ENCODE measurements at places on chromosomes 1 and 21.
A peak's percentile ranks its signal among the peaks of the same experiment; 100 is the strongest.

GRCh38 chr1:2431518-2431917, 19.2 kb upstream of the PEX10 start:
- no peak for DNase-seq

DNA sequence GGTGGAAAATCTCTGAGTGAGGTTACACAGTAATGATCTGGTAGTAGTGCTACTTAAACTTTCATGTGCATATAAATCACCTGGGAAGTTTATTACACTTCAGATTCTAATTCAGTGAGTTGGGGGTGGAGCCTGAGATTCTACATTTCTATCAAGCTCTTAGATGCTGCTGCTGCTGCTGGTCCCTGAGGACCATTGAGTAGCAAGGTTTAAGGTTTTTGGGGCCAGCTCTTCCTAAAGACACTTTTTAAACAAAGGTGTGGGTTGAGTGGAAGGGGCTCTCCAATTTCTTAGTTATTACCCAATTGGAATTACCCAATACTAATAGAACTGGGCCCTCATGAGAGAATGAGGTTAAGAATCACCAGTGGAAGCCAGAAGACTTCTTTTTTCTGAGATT, 29.5 kb downstream of the KCNA3 start:
- no peak for DNase-seq

DNA sequence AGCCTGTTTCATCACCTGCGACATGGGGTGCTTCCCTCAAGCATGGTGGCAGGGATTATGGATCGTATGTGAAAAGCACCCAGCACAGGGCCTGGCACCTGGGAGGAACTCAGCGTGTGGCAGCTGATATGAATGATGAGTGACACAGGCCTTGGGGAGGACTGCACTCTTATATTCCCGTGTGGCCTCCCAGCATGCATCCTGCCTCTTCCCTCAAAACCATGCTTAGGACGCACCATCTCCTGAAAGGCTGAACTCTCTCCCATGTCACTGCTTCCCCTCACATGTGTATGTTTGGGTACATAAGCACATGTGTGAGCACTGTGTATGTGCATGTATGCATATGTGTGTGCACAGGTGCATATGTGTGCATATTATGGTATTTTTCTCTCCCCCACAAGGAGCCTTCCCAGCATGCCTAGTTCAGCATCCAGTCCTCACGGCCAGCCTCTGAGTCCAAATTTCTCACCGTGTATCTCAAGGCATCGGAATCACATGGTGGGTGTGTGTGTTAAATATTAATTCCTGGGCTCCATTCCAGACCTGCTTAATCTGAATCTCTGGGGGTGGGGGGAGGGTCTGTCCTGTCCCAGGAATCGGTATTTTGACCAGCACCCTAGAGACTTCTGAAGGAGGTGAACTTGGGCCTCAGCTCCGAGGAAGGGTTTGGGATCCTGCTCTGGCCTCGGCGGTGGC, 12.8 kb downstream of the MYOM3 start:
- no peak for DNase-seq

DNA sequence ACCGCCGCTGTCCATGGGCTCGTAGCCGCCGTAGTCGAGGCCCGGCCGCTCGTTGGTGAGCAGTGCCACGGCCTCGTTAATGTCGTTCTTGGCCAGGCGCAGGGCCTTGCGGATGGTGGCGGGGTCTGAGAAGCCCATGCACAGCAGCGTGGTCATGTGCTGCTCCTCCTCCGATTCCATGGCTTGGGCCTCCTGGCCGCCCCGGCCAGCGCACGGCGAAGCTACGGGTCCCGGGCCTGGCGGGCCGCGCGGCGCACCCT, 300 bp downstream of the USP24 start:
- no peak for DNase-seq

GRCh38 chr21:42129300-42130266, 58.5 kb downstream of the UMODL1 start:
- no peak for DNase-seq

- DNase-seq = no peak
These were observed 20.7 kb upstream of the ABCB10 start for GRCh38 chr1:229579059-229579673.

- DNase-seq = no peak
These were observed 1.1 kb downstream of the SRM start for GRCh38 chr1:11058595-11059154.

- peak; percentile 74 for DNase-seq
These were observed 47.5 kb upstream of the CRNN start for GRCh38 chr1:152461544-152461943.

- DNase-seq = no peak
These were observed 20.3 kb upstream of the LAPTM5 start for GRCh38 chr1:30777904-30778153.

DNA sequence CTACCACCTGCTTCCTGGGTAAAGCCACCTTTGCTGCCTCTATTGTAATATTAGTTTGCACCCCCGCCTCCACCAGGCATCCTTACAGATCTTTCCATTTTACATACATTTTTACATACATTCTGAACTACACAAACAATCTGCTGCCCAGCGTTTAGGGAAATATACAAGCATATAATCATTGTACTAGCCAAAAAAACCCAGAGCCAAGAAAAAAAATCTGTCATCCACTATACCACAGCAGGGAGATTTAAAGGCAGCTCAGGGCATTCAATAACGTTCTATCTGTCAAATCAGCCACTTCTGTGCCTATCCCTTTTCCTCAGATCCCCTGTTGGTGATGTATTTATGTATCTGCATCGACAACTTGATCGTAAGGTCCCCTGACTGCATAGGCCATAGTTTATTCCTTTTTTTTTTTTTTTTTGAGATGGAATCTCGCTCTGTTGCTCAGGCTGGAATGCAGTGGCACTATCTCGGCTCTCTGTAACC, 43.0 kb downstream of the GNG12 start:
- DNase-seq = no peak

DNA sequence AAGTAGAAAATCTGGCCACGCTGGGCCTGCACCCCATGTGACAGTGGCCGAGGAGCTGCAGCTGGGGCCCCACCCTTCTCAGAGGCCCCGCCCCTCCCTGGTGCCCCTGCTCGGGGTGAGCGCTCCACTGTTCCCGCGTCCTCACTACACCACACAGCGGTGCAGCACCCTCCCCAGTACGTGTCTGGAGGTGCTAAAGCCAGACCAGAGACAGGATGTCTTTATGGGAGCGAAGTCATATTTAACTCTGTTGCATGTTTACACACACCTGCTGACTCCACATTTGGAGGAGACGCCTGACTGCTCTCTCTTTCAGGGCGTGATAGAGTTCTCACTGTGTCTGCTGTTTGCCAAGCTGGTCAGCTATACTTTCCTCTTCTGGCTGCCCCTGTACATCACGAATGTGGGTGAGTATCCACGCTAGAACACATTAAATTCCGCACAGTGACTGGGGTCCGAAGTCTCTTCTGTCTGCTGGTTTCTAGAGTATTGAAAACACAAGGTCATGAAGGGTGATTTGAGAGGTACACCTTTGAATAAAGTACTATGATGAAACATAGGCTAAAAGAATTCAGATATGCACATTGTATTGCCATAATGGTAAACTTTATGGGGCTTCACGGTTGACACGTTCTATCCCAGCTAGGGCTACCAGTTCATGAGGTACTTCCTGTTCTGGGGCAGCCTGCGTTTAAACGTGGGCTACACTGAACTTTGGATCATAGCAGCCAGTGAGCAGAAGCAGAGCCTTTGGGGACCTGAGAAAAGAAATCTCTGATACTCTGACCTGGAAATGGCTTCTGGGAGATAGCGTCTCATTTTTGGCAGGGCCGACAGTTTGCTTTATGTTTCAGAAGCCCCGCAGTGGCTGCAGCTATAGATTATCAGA, 48.4 kb downstream of the SLC37A1 start:
- no peak for DNase-seq

DNA sequence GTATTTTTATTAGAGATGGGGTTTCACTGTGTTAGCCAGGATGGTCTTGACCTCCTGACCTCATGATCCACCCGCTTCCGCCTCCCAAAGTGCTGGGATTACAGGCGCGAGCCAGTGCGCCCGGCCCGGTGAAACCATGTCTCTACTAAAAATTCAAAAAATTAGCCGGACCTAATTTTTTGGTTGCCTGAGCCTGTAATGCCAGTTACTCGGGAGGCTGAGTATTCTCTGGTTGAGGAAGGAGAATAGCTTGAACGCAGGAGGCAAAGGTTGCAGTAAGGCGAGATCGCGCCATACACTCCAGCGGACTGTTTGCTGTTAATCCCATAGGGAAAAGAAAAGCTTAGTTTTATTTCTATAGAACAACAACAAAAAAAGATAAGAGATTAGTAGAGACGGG, 29.9 kb upstream of the HJV start:
- DNase-seq = no peak

DNA sequence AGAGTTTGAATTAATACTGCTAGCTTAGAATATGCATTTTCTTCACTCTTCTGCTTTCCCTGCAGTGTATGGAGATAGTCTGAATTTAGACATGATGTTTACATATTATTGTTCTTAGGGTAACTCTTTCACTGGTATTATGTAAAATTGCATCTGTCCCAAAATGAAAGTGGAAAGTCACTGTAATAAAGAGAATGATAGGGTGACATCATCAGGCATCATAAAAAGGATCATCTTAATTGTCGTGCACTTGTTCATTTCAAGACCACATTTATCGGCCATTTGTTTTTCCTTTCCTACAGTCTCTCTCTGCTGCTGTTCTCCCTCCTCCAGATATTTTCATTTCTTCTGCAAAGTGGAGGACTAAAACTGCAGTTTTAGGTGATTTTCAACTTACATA, 61.9 kb upstream of the ZNF281 start:
- DNase-seq = no peak

DNA sequence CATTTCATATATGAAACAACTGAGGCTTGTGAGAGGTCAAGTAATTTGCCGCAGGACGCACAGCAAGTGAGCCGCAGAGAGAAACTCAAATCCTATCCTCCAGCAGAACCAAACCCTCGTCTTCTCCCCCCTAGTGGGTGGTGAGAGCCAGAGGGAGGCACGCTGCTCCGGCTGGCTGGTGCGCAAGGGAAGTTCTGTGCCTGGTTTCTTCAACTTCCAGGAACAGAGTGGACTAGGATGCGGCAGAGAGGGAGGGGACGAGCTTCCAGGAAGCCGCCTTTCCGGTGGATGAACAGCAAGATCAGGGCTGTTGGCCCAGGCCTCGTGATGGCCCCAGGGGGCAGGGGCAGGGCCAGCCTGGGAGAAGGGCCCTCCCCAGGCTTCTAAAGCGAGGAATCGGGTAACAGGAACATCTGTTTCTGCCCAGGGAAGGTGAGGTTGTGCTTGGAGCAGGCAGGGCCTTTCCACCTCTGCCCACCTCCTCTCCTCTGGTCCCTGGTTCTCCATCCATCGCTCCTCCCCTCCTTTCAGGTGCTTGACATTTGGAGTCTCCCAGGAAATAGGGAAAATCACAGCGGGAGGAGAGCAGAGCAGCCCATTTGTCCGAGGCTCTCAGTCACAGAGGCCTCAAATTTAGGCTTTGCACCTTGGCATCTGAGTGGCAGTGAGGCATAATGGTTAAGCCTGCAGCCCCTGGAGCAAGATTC, 16.8 kb upstream of the PDIK1L start:
- no peak for DNase-seq

DNA sequence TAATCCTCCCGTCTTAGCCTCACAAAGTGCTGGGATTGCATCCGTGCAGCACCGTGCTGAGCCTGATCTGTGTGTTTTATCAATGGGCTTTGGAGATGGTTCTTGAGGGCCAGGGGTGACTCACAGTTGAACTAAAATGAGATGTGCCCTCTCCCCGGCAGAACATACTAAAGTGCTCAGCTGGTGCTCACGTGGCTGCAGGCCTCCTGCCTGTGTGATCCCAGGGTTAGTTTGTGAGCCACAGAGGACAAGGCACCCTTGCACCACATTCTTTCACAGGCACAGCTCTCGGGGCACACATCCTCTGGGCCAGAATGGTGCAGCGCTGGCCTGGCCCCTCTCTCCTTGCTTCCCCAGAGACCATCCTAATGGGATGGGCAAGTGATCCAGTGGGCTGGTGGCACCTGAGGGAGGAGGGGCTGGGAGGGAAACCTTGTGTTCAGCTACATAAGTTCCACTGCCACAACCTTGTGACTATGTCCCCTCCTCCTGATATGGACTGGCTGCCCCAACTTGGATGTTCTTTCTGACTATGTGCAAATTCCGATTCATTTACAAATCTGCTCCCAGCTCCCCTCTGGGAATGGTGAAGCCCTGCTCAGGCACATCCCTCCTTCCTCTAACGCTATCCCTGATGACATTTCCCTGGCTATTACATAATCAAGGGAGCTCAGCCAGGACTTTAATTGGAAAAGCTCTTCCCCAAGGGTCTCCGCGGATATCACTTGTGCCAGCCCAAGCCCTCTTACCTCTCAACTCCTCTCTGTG, 197.0 kb upstream of the EDN2 start:
- no peak for DNase-seq

- DNase-seq = no peak
These were observed 326.9 kb downstream of the DUSP10 start for GRCh38 chr1:221414772-221415539.

DNA sequence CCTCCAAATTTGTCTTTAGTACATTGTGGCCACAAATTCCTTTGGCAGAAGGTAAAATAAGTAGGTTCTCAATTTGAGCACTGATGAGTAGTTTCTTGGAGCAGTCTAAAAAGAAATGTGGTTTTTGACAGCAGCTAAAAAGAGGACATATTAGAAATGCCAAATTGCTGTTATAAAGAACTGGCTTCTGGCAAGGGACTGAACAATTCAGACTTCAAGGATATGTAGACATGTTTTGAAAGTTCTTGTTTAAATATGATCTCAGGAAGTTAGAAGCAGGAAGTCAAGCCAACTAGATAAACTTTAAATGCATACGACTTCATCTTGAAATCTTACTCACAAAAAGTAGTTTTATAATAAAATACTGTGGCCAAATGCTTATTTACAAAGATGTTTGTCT, 18.8 kb downstream of the C1orf52 start:
- DNase-seq = no peak

DNA sequence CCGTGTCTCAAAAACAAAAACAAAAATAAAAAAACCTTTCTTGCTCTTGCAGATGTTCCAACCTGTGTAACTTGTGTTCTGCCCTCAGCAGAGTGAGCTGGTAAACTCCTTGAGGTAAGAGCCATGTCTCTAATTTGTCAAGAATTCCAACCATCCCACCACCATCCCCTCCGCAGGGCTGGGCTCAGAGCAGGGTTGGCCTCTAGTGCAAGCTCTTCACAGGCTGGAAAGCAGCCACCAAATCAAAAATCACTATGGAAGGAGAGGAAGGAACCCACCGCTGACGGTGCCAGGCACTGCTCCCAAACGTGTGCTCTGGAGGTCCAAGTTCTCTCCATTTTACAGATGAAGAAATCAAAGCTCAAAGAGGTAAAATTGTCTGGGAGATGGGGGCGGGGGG, 9.4 kb downstream of the PLEKHA6 start:
- DNase-seq = no peak

DNA sequence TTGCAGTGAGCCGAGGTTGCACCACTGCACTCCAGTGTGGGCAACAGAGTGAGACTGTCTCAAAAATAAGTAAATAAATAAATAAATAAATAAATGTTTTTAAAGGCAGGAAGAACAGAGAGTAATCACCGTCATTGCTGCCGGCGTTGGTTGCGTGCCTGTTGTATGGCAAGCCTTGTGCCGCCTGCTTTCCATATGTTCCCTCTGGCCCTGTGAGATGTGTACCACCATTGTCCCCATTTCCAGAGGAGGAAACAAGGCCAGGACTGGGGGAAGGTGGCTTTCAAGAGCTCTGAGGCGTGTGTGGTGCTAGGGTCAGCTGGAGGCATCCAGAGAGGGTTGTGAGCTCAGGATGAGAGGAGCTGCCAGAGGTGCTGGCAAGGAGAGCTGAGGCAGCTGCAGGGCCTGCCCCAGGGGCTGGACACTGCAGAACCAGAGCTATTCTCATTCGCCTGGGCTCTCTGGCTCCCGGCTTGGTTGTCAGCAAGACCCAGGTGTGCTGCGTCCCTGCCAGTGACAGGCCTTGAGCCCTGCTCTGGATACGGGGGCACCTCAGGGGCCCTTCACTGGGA, 5.2 kb upstream of the MARCKSL1 start:
- DNase-seq = no peak

- no peak for DNase-seq
These were observed 49.6 kb downstream of the TNFRSF8 start for GRCh38 chr1:12112711-12113161.

Measured in activated CD4-positive, alpha-beta T cell treated with anti-CD3 and anti-CD28 coated beads for 48 hours (primary cell).